ENCODE measurements at places on chromosomes 1 and 21.
A peak's percentile ranks its signal among the peaks of the same experiment; 100 is the strongest.

- DNase-seq, result peak; percentile 32
Measured at GRCh38 chr1:175188936-175189335, 3.6 kb downstream of the KIAA0040 start.

DNA sequence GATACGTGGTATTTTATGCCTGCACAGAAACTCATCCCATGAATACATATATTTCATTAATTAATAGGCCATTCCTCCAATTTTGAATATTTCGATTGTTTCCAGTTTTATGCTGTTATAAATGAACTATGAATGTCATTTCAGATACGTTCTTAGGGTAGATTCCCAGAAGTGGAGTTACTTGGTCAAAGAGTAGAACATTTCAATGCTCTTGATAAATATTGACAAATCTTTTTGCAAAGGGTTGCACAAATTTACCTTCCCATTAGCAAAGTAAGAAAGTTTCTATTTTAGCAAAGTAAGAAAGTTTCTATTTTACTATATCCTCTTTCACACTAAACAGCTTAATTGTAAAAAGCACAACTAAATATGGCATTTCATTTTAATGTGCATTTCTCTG lies 48.9 kb downstream of the KCNT2 start:
- DNase-seq, result no peak

GRCh38 chr1:241608379-241609033 lies 31.7 kb downstream of the CHML start:
- DNase-seq, result no peak

DNA sequence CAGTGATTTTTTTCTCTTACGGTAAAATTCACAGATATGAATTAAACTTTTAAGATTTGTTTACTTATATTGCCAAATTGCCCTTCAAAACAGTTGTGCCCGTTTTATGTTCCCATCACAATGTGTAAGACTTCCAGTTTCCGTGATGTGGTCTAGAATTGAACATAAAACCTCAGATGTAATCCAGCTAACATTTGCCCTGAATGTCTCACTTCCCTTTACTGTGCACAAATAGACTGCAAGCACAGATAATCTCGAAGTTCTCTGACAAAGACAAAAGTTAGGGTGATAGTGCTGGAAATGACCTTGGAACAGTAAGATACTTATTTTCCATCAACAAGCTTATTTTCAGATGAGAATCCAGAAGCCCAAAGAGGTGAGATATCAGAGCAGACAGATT lies 177.5 kb downstream of the ZZZ3 start:
- no peak for DNase-seq

- no peak for DNase-seq
Measured at GRCh38 chr21:41954654-41955499, 1.1 kb upstream of the C2CD2 start.

- DNase-seq, result peak; percentile 14
Measured at GRCh38 chr1:67211589-67212563, 45.6 kb downstream of the IL23R start.

DNA sequence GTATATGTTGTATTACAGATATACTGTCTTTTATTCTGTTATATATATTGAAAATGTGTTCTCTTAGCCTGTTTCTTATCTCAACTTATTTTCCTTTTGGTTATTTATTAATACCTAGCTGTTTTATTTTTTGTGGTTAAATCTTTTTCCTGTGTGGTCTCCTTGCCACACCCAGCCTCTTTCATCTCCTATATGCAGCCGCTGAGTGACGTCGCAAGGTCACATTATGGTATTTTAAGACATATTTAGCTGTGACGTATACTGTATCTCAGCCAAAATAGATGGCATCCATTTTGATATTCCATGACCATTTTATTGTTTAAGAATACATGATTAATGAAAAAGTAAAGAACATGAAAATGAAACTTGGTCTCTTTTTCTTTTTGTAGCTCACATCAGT lies 29.1 kb downstream of the CENPF start:
- no peak for DNase-seq

DNA sequence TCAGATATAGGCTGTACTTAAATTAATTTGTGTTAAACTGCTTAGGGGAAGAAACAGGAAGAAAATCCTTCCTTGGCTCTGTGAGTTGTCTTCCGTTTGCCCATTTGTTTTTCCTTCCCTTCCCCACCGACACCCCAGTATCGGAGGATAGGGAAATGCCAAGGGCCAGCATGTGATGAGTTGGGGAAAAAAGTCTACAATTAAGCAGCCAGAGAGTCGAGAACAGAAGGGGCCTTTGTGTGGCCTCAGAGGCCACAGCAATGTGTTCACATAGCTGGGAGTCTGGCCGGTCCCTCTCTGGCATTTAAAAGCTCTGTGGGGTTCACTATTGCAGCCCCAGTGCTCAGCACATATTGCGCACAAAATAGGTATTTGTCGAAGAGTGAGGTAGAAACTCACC lies 489.3 kb downstream of the MATN1 start:
- no peak for DNase-seq

- no peak for DNase-seq
Measured at GRCh38 chr1:197632651-197633050, 142.6 kb downstream of the DENND1B start.

DNA sequence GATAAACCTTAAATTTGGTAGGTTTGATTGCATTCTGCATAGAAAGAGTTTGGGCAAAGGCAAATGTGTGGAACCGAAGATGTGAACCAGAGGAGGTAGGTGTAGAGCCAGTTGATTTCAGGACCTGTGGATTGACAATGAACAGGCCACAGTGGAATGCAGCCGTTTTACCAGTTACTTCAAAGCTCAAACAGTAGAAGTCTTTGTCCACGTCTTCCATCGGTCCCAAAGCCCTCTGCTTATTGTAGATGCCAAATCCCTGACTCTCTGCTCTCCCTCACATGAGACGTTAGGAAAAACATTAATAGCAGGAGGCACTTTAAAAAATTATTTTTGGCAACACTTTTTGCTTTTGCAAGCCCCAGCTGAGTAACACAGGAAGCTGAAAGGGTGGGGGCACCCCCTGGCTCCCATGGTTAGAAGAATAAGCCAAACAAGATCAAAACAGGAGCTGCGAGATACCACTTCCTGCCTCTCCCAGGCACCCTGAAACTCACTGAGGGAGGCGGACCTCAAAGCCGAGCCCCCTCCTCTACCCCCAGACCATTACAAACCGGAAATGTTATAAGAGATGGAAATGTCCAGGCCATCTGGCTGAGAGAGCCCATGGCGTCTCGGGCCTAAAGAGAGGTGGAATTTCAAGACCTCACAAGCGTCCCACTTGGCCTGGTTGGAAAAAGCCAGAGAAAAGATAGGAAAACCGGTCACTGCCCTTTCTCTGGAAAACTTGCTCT lies 13.5 kb downstream of the TRAF3IP3 start:
- peak; percentile 61 for DNase-seq

- no peak for DNase-seq
Measured at GRCh38 chr1:217524787-217525520, 105.9 kb downstream of the GPATCH2 start.

DNA sequence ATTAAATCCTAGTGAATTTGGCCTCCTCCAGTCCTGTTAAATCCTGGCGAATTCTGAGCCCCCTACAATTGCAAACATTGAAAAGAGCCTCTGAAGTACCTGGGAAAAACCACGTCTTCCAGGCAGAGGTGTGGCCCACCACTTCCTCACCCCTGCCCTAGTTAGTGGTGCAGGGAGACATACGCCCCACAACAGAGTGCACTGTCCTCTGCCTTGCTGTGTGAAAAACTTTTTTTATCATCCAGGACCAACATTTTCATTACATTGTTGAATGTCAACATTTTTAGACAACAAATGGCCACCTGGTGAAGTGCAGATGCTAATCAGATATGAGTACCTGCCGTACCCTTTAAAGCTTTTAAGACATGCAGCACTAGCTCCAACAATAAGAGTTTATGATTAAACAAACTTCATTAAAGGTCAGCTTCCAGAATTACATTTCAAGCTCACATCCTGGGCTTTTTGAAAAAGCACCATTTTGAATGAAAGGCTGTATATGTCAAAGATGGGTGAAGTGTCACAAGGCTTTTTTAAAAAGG lies 13.6 kb upstream of the TMPRSS2 start:
- no peak for DNase-seq

DNA sequence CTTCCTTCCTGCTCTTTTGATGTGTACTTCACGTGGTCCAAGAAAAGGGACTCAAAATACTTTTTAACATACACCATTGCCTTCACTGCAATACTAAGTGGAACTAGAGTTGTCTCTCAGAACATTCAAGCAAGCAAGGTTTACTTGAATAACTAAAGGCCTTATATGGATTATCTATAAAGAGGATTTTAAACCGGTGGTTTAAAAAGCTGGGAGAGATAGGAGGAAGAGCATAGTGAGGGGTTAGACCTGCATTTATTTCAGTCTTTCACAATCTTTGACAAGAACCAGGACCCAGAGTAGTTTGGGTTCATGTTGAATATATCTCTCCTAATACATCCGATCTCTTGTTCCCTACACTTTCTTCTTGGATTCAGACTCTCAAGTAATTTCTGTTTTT lies 6.9 kb downstream of the S1PR1 start:
- no peak for DNase-seq

DNA sequence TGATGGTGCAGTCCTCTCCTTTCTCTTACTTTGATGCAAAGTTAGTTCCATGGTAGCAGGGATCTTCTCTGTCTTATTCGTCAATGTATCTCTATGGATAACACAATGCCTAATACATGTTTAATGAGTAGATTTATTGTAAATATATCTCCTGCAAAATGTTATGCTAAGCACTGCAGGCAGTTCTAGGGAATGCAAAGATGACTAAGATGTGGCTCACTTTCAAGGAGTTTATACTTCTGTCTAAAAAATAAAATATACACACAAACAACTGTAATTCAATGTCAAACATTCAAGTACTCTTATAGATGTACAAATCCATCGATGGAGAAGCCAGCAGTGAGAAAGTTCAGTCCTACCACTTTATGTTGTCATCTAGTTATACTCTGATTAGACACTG lies 194.3 kb downstream of the KCTD3 start:
- DNase-seq, result no peak

DNA sequence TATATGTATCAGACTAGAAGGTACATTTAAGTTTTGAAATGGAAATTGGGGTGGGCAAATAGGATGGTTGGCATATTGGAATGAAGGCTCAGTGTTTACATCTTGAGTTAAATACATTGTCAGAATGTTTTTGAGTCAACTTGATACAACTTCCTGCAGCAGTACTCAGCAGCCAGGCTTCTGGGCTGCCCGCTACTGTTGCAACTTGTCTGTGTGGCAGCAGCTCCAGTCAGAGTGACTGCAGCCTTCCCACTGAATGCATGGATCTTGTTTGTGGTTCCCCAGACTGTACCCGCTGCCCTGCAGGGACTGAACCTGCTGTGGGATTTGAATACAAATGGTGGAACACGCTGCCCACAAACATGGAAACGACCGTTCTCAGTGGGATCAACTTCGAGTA lies 24.9 kb upstream of the SARS1 start:
- no peak for DNase-seq

- DNase-seq, result no peak
Measured at GRCh38 chr1:238242181-238242580, 351.5 kb upstream of the ZP4 start.

DNA sequence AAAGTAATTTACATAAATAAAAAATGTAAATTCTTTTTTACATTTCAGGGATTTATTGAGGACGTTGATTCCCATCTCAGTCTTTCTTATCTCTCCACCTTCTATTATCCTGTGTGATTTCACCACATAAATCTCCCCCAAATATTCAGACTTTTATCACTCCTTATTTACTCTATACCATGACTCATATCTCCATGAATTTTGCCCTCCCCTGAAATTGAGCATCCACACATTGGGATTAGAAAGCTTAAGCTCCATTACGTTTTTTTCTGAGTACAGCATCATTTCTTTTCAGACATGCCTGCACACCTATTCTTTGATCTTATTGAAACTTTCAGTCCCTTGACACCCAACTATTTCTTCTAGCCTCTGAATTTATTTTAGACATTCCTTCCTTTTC lies 111.2 kb downstream of the IFI44 start:
- no peak for DNase-seq

- DNase-seq, result no peak
Measured at GRCh38 chr21:18318156-18318555, 73.5 kb downstream of the CHODL start.

- DNase-seq, result no peak
Measured at GRCh38 chr1:12594966-12595756, 22.8 kb downstream of the DHRS3 start.

- DNase-seq, result no peak
Measured at GRCh38 chr1:63108206-63108605, 214.2 kb upstream of the FOXD3 start.

DNA sequence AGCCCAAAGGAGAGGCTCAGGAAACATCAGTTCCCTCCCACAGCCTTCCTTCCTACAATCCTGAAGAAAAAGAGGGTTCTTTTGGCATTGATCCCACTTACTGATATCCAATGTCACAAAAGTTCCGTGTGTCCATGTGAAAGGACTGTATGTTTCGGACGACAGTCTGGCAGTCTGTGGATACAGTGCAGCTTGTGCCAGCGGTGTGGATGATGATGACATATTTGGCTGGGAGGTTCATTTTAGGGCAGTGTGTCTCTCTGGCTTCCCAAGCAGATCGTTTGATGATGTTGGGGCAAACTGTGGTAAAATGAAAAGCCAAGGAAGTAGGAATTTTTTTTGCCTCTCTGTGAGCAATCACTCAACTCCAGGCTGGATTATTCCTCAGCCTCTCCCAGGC lies 10.4 kb downstream of the PGLYRP3 start:
- DNase-seq, result no peak

- no peak for DNase-seq
Measured at GRCh38 chr21:34687065-34687464, 18.3 kb downstream of the CLIC6 start.

GRCh38 chr1:242185731-242186130 lies 186.8 kb upstream of the MAP1LC3C start:
- no peak for DNase-seq

GRCh38 chr1:18705811-18706210 lies 75.2 kb downstream of the PAX7 start:
- no peak for DNase-seq

GRCh38 chr1:48261881-48262400 lies 39.4 kb downstream of the SLC5A9 start:
- DNase-seq, result no peak

DNA sequence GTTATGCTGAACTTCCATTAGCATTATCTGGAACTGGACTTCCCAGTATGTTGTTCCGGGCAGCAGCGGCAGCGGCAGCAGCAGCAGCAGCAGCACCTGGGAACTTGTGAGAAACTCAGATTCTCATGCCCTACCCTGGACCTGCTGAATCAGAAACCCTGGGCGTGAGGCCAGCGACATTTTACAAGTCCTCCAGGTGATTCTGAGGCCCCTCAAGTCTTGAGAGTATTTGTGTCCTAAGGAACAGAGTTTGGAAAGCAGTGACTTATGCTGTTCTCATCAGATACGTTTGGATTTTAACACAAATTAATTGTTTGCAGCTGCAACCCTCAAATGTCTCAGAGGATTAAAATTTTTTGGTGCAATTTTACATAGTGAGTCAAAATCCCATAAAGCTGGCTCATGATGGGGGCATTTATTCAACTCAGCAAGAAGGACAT lies 157.2 kb upstream of the KAZN start:
- DNase-seq, result no peak

Measured in activated T-helper 9 cell treated with anti-CD3 and anti-CD28 coated beads, Interleukin-2, amount 50 U/mL, for 16 hours (primary cell).